Ureter (tissue), 1 donor: ENCODE measurements at places on chromosomes 3 and 15. TPM values are rescaled to one million over a fixed set of nuclear protein-coding genes. Genes with fewer than 3 reads are reported as not detected.

The ISL2 gene
- total RNA-seq: 0.62 TPM

- no peak for DNase-seq
Measured at GRCh38 chr15:43144512-43144911, 11.1 kb downstream of the TMEM62 start.

DNA sequence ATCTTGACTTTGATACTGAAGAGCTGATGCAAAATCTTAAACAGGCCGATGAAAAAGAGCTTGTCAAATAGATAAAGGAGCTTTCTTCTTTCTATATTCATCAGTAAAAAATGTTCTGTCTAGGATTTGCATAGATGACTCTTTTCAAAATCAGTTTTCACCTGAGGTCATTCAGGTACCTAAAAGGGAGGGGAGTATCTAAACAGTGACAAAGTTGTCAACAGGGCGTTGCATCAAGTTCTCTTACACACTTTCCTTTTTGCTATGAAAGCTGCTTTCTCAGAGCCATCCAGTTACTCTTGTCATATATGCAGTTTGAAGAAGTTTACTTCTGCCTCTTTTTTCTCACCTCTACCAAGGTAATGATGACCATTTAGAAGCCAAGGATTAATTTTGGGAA lies 60.0 kb downstream of the AKAP13 start:
- no peak for DNase-seq

GRCh38 chr3:29503314-29503713 lies 222.4 kb downstream of the RBMS3 start:
- DNase-seq: no peak

- no peak for DNase-seq
Measured at GRCh38 chr3:135895734-135896121, 69.8 kb upstream of the PPP2R3A start.

- peak; percentile 57 for DNase-seq
Measured at GRCh38 chr15:83698294-83698693, 44.4 kb downstream of the ADAMTSL3 start.

- no peak for DNase-seq
Measured at GRCh38 chr3:108662142-108662738, 72.7 kb downstream of the DZIP3 start.

- DNase-seq: no peak
Measured at GRCh38 chr3:121073011-121073410, 165.0 kb downstream of the STXBP5L start.

GRCh38 chr3:14411988-14412387 lies 9.6 kb downstream of the SLC6A6 start:
- no peak for DNase-seq
